Hair follicular keratinocyte (primary cell): ENCODE measurements at places on chromosomes 11 and 22. TPM values are rescaled to one million over a fixed set of nuclear protein-coding genes. Genes with fewer than 3 reads are reported as not detected.

The HSCB gene
- 15.0 and 27.7 TPM in 2 replicates for total RNA-seq

The MS4A6E gene
- total RNA-seq, result not detected in 2 replicates

The MFNG gene
- 2.5 and 4.0 TPM in 2 replicates for total RNA-seq

The TRIM21 gene
- total RNA-seq, result 15.9 and 18.8 TPM in 2 replicates

The RTN4RL2 gene
- total RNA-seq, result 0.04 and 0.31 TPM in 2 replicates

The APOL5 gene
- total RNA-seq, result not detected in 2 replicates

The SLC25A18 gene
- 0.23 TPM in 1 of 2 replicates, not detected in the other for total RNA-seq
